ENCODE measurements at places on chromosomes 6 and 20.

DNA sequence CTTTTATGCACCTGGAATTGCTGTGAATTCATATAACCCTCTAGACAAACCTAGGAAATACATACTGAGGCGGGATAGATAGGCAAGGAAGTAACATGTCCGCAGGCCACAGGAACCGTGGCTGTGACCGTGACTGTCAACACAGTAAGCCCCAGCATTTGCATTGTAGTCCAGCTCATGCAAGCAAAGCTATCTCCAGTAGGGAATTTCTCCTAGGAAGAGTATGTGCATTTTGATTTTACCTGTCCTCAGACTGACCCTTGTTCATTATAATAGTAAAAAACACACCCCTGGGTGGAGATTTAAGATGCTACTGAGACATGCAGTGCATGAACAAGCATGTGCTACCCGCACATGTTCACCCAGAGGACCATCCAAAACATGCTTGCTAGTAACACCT lies 30.5 kb upstream of the RIMS4 start:
- ATAC-seq = no peak

DNA sequence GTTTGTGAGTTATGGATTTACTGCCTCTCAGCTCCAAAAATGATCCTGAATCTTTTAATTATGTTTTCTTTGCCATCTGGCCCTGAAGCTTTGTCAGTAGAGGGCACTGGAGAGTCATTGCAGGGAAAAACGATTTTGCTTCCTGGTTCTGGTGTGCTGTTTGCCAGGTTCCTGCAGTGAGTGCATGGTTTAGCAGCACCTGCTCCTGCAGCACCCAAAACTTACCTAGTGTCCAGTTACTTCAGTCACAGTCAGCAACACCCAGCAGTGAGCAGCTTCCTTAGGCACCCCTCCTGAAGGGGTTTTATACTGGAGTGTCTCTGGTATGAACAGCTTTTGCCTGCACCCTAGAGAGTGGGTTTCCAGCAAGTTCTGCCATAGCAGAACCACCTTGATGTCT lies 6.0 kb upstream of the TRIM26 start:
- ATAC-seq = peak; percentile 74

- ATAC-seq = peak; percentile 28
Observed at GRCh38 chr6:149910721-149911151, 12.2 kb downstream of the RAET1G start.

DNA sequence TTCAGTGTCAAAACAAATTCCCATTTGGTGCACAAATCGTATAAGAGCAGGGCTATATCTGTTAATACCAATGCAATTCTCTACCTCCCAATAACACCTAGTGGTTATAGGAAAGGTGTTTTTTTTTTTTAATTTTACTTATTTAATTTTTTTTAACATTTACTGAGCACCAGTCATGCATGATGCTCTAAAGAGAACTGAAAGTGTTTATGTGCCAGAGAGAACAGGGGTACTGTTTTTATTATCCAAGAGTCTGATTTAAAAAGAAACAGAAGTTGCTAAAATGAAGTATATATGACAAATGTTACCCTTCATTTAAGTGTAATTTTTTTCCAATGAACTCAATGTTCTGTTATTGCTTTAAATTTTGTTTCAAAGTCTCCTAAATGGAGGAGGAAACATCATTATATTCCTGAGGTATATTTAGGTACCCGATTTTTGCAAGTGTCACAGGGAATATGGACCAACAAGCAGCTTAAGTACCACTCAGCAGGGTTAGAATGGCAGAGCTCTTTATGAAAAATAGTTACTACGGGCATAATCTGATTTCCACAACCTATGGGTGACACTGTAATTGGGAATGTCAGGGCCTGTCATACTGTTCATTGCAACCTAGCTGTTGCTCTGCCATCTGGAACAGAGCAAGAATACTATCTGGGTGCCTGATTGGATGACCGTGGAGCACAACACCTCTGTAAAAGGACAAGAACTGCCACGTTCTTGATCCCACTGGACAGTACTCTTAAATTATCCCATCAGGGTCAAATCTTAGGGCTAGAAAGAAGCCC lies 195.4 kb downstream of the KHDRBS2 start:
- no peak for ATAC-seq

GRCh38 chr6:24985323-24985722 lies 49.6 kb upstream of the RIPOR2 start:
- ATAC-seq = no peak

DNA sequence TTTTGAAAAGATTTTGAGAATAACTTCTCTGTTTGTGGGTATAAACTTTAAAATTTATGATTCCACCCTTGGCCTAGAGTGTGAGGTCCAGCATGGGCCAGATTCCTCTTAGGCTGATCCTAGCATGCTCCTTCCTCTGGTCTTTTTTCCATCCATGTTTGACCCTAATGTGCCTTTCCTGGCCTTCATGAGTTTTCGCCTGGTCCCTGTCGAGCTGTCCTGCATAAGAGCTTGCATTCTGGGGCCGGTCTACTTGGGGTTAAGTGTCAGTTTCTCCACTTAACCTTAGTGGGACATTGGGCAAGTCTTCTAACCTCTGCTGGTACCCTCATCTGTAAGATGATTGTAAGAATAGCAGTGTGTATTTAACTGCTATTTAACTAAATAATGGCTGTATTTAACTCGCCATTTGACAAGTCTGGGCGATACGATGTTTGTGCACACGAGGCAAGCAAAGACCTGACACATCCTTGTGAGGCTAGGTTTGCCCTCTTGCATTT lies 40.7 kb upstream of the TAGAP start:
- ATAC-seq = no peak

- no peak for ATAC-seq
Observed at GRCh38 chr6:98827295-98828159, 6.8 kb upstream of the POU3F2 start.

GRCh38 chr6:1716868-1717267 lies 107.2 kb downstream of the FOXC1 start:
- no peak for ATAC-seq

- no peak for ATAC-seq
Observed at GRCh38 chr6:21847711-21848480, 254.3 kb downstream of the SOX4 start.

DNA sequence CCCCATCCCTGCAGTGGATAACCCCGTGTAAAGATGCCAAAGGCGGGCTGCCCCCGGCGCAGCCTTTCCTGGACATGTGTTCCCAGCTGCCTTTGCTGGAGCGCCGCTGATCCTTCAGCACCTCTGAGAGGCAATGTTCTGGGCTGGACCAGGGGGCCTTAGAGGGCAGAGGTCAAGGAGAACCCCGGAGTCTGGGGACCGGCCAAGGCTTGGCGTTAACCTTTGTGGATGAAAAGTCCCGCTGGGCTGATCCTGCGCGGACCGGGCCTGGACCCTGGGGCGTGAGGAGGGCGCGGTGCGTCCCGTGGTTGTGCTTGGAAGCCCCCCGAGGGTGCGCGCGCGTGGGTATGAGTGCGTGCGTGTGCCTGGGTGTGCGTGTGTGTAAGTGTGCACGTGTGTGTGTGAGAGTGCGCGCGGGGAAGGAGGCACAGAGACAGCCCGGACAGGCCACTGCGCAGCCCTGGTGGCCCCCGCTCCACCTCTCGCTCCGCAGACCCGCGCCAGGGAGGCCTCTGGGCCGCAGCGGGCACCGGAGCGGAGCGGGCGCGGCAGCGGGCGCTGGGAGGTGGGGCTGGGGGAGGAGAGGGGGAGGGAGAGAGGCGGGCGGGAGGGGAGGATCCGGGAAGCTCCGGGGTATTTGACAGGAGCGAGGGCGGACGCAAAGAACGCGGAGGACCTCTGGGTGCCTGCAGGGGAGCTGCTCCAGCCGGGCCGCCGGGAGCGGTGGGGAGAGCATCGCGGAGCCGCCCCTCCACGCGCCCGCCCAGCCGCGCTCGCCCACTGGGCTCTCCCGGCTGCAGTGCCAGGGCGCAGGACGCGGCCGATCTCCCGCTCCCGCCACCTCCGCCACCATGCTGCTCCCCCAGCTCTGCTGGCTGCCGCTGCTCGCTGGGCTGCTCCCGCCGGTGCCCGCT lies at the start of gene SMOC2:
Gene SMOC2, plus strand, starts transcription at position 665 of the 914 bp plus-strand sequence. Its CDS starts 187 bp downstream, at position 852.
- no peak for ATAC-seq

GRCh38 chr20:61777773-61778494 lies 287.7 kb downstream of the TAF4 start:
- ATAC-seq = no peak

DNA sequence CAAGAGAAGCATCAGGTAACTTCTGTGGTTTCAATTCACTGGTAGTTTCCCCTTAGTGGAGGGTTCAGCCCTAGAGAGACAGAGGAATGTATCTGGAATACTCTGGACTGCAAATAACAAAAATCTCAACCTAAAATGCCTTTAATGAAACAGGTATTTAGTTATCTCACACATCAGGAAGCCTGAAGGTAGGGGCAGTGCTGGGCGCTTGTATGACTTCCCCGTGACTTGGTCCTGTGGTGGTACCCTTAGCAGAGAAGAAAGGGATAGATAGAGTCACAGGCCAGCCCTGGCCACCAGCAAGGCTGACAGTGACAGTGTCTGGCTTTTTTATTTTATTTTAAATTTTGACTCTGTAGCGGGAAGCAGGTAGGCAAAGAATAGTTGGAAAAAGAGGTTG lies 14.9 kb downstream of the LRRC1 start:
- ATAC-seq = no peak

GRCh38 chr6:111715321-111715720 lies 109.6 kb upstream of the TRAF3IP2 start:
- ATAC-seq = peak; percentile 63

- peak; percentile 85 for ATAC-seq
Observed at GRCh38 chr6:25014791-25015560, 79.2 kb upstream of the RIPOR2 start.

DNA sequence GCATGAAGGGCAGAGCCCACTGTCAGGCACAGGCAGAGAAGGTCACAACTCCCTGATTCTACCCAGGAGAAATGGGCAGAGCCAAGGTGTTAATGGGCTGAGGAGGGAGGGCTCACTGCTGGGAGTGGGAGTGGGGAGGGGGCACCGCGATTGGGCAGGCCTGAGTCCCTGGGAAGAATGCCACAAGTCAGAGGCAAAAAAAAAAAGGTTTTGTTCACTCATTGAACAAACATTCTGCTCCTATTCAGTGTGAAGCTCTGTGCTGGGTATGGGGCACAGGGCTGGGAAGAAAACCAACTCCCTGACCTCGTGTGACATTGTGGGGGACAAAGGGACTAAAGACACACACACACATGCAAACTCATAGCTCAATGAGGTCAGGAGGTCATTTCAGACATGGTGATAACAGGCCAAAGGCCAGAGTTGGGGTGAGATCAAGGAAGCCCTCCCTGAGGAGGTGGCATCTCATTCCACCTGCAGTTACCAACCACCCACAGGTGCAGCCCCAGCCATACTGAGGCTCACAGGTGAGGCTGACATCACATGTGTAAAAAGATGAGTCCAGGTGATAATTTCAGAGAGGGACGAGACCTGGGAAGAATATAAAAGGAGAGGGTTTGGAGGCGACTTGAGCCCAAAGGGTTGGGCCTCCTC lies 3.2 kb upstream of the PMEPA1 start:
- ATAC-seq = no peak

DNA sequence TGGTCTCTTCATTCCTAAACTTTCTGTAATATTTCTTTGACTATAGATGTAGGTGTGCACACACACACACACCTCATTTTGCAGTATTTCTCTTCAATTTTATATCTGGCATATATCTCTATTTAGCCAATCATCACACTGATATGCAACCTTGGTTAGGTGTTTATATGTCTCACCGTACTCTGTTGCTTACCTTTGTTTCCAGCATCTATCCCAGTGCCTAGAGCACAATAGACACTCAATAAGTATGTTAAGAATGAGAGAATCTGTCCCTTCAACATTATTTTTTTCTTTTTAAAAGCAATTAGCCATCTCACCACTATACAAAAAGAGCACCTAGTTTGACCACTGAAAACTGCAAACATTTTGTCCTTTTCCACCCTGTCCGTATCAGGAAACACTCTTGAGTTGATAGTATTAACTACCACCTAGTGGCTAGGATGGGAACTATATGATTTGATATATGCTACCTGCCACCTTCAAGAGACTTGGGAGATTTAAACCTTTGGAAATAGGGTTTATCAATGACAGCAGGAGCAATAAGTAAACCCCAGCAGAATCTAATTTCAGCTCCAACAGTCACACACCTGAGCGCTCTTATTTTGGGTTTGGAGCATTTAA lies 48.7 kb upstream of the RSPO3 start:
- ATAC-seq = no peak

DNA sequence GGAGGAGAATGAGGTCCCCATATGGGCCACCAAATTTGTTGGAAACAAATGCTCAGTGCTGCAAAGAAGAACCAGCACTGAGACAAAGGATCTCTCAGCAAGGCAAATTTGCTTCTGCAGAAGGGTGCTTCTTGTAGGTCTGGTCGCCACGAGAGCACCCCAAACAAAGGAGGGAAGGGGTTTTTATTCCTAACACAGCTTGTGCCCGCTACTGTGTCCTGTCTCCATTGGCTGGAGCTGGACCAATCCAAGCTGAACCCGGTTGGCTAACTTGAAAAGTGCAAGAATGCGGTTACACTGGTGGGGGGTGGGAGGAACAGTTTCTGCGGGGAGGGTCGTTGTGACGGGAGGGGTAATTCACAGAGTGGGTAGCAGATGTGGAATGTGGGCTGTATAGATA lies 54.1 kb upstream of the TULP1 start:
- ATAC-seq = no peak

GRCh38 chr6:34241351-34242215 lies 4.9 kb downstream of the HMGA1 start:
- ATAC-seq = no peak

- no peak for ATAC-seq
Observed at GRCh38 chr20:25632940-25633790, 9.4 kb upstream of the NANP start.
